ENCODE measurements at places on chromosomes 1 and 21. TPM values are rescaled to one million over a fixed set of nuclear protein-coding genes. Genes with fewer than 3 reads are reported as not detected.

Gene UBE2Q1
- 84.1 TPM for total RNA-seq

Gene NR0B2
- total RNA-seq: not detected

Gene SFN
- 4.2 TPM for total RNA-seq

Gene THBS3
- 40.8 TPM for total RNA-seq

Gene NUDT4B
- 35.3 TPM for total RNA-seq

Gene COL11A1
- total RNA-seq: 0.30 TPM
